Erythroblast (primary cell): ENCODE measurements at places on chromosomes 1 and 21.

DNA sequence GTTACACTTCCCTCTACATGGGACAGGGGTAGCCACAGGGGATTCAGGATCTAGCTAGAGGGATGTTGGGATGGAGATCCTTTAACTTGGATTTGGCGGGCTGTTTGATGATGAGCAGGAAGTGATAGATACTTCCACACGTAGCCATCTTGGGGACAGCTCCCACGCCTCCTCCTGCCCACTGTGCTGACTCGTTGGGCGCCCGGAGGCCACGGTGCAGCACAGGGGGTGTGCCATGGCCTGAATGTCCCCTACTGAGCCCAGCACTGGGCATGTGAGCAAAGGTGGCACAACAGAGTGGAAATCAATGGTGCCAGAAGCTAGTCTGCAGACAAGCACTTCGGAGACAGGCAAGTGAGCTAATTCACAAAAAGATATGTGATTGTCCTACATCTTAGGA lies 31.6 kb upstream of the CCSAP start:
- DNase-seq, result no peak

GRCh38 chr1:173099166-173099565 lies 48.4 kb upstream of the TNFSF18 start:
- DNase-seq, result no peak

DNA sequence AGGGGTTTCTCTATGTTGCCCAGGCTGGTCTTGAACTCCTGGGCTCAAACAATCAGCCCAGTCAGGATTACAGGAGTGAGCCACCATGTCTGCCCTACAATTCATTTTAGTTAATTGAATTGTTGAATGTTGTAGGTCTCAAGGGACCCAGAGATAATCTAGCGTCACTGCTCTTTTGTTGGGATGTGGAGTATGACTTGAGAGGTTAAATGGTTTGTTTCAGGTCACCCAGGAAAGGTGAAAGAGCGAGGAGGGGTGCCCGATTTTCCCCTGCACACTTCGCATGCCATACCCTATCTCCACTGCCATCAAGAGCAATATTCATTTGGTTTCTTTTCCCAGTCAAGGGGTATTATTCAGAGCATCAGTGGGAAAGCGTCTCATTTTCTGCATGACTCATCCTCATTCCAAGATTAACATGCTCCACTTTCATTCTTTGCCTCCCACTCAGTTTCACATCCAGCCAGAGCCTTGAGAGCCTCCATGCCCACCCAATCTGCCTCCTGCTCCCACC lies 13.1 kb upstream of the SLC30A1 start:
- no peak for DNase-seq

DNA sequence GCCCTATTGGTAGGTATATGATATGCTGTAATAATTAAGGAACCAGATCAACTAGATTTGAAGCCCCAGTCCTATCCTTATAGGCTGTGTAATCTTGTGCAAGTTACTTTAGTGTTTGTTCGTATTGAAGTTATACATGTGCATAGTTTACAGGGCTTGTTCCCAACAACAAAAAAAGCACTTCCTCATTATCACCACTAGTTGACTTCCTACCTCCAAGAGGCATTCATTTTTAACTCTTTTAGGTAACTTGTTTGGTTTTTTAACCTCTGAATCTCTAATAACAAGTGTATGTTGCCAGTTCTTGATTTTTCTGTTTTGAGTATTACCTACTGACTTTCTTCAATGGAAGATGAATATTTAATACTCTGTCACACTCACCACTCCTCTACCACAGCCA lies 71.9 kb downstream of the ST3GAL3 start:
- no peak for DNase-seq

GRCh38 chr1:147738129-147738528 lies 22.3 kb downstream of the GJA5 start:
- DNase-seq, result no peak

GRCh38 chr1:117814856-117815797 lies 114.3 kb downstream of the GDAP2 start:
- DNase-seq, result no peak

DNA sequence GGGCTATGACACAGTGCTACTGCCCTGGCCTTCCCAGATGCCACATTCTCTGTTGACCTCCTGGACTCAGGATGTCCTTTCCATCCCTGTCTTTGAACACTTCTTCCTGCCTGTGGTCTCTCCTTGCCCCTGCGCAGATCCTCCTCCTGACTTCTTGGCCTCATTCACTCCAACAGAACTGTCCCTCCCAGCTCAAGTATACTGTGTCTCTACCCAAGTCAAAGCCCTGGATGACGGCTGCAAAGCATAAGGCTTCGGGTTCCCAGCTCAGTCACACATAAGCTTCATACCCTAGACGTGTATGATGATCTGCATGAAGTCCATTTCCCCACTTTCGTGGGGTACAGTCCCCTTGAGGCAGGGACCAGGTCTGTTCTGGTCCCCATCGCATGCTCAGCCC lies 328.2 kb upstream of the VAMP3 start:
- no peak for DNase-seq

- DNase-seq, result no peak
Measured at GRCh38 chr1:53681351-53681976, 57.5 kb downstream of the GLIS1 start.

GRCh38 chr1:236140705-236141446 lies 1.5 kb upstream of the GPR137B start:
- DNase-seq, result no peak

DNA sequence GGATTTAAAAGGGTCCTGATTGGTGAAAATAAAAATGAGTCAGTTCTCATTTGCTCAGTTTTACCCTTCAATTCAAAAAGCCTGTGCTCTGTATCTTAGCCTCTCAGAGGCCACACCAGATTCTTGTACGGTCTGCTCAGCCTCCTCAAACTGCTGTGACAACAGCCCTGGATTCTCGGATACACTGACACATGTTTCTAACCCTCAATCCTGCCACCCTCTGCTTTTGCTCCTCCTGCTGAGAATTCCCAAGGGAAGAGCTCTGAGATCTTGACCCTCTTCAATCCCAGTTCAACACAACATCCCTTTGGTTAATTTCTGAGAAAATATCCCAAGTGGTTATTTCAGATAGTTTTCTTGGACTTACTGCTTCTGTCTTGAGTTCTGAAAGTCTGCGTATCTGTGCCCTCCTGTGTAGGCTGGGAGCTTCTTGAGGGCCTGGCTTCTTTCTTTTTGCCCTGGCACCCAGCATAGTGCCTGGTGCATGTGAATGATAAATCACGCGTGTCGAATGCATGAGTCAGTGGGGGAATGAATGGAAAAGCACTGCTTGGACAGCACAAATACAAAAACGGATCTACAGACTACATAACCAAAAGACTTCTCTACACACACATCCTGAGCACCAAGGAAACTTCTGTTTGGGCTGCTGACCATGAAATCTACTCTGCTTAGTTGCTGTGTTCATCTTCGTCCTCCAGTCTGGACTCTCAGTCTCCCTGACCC lies 24.5 kb downstream of the IRF2BP2 start:
- no peak for DNase-seq

- DNase-seq, result no peak
Measured at GRCh38 chr1:207603777-207604176, 41.2 kb upstream of the CR1L start.

GRCh38 chr1:234970401-234970730 lies 158.3 kb downstream of the TOMM20 start:
- no peak for DNase-seq

DNA sequence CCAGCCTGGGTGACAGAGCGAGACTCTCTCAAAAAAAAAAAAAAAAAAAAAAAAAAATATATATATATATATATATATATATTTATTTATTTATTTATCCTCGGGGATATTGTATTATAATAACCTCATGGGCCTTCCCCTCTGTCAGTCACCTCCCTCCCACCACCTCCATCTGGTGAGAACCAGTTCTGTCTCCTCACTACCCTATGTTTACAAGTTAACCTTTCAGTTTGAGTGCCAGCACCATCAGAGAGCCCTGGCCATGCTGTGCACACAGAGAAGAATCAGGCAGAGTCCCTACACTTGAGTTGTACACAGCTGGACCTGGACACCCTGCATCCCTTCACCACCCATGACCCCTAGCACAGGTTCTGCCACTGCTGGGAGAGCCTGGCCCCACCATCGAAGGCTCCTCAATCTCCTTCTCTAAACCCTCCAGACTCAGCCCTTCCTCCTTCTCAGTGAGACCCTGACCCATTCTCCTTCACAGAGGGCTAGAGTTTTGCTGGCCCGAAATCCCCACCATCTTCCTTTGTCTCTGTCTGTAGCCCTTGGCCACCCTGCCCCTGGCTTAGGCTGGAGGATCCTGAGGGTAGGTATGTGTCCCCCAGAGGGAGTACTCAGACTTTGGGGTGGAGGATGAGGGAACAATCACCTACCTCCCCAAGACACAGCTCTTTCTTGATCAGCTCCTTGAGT lies 1.2 kb downstream of the S100A5 start:
- DNase-seq, result no peak

- no peak for DNase-seq
Measured at GRCh38 chr1:24483441-24483840, 19.2 kb upstream of the RCAN3 start.

DNA sequence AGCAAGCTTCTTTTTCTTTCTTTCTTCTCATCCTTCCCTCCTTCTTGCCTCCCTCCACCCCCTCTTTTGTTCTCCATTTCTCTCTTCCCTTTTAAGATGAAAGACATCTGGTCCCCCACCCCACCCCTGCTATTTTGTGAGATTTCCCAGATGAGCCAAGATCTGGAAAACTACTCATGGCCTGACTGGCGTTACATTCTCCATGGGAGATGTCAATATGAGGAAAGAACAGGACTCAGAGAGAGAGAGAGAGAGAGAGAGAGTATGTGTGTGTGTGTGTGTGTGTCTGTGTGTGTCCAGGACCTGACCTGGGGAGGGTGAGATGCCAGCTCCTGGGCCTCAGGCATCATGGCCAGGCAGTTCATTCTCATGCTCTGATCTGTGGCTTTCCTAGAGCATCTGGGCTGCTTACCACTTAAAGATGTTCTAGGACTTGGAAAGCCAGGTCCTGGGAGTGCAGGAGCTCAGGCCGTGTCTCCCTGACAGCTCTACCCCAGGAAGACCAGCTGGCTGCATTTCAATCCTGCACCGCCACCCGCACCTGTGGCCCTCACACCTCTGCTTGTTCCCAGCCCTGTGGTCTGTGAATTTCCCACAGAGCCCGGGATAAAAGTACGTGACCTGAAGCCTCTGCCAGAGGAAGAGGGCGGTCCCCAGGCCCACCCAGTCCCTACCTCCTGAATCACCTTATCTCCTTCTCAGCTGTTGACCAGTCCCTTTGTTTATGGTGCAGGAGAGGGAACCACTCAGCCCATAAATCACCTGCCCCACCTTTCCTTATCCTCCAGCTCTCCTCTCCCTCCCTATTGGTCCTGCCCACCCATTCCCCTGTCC lies 3.2 kb upstream of the BEST4 start:
- no peak for DNase-seq

GRCh38 chr1:55572878-55573734 lies 357.9 kb upstream of the USP24 start:
- no peak for DNase-seq

GRCh38 chr1:27356619-27357280 lies 10.0 kb downstream of the MAP3K6 start:
- no peak for DNase-seq

GRCh38 chr1:33455539-33456501 lies 16.6 kb upstream of the ZSCAN20 start:
- DNase-seq, result peak; percentile 45

DNA sequence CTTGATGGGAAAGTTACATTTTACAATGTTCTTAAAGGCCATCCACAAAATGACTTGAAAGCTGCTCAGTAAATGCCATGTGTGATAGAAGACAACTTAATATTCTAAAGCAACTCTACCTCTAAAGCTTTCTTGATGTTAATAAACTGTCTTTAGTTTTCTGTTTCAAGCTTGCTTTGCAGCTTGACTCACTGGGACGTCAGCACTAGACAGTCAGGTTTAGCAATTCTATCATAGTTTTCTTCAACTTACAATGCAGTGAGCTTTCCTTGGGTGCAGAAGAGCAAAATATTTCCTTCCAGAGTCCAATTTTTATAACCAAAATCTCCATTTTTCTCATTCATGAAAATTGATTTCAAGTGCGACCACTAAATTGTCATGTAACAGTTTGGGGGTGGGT lies 273.1 kb downstream of the NTNG1 start:
- DNase-seq, result no peak

DNA sequence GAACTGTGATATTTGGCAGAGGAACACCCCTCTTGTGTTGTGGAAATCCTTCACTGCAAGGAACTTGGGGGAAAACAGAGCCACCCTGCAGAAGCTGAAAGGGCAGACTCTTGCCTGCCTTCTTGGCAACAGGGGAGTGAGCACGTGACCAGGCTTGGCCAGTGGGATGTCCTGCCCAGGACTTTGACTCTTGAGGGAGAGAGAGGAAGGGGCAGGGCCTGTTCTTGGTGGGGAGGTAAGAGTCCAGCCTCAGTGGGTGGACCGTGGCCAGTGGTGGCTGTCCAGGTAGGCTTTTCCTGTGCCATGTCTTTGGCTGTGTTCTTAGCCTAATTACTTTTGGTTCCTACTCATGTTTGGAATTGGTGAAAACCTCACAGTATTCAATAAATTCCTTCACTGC lies 8.6 kb upstream of the AK2 start:
- DNase-seq, result no peak

GRCh38 chr1:41582351-41582750 lies 97.9 kb upstream of the EDN2 start:
- DNase-seq, result no peak

DNA sequence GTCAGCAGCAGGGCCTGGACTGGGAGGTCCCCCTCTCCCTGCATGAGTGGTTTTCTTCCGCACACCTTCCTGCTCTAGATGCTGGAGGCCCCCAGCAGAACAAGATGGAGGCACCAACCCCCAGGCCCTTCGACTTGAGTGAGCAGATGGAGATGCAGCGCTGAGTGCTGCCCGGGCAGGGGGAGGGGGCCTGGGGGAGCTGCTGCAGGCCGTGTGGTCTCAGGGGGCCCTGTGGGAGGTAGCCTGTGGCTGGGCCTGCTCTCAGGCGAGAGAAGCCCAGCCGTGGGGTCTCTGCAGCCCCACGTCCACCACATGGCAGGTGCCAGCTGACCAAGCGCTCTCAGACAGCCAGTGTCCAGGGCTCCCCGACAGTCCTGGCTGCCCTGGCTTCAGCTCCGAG lies 1.2 kb upstream of the FAAP20 start:
- no peak for DNase-seq

- peak; percentile 53 for DNase-seq
Measured at GRCh38 chr1:26887125-26887524, 3.0 kb downstream of the GPN2 start.

DNA sequence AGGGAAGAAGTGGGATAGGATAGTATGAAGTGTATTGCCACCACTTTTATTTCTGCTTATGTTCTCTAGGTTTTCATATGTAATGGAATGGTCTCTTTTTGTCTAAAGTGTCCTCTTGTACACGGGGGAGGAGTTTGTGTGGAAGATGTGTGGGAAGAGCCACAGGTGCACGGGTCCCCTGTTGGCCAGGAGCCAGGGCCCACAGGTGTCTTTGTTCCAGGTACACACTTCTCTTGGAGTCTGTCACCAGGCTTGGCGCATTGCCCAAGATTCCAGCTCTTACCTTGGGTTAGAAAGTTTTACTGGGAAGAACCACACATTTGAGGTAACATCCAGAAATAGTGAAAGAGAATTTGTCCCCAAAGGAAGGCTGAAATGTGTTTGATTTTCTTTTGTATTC lies 10.5 kb downstream of the TENT5C start:
- no peak for DNase-seq

- DNase-seq, result no peak
Measured at GRCh38 chr21:37645848-37646247, 270.4 kb downstream of the KCNJ6 start.
